ENCODE measurements at places on chromosomes 3 and 15.

DNA sequence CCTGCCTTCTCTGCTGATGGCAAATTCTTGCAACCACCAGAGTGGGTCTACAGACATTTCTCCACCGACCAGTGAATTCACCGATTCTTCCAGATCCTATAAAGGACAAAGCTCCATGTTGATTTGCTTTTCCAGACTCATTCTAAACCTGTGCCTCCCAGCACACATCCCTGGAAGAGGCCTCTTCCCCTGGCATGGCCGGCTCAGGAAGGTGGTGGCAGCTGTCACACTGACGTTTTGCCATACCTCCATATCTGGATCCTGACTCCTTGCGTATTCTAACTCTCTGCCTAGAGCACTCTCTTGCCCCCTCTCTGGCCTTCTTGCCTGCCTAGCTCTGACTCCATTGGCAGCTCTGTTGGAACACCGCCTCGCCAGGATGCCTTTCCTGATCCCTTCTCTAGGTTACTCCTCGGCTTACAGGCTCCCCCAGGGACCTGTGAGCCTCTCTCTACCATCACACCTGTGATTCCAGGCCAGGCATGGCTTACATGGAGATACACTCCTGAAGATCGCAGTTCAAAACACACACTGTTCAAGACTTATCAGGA, 31.0 kb downstream of the SLCO2A1 start:
- no peak for DNase-seq

GRCh38 chr15:99187936-99188335, 61.4 kb downstream of the TTC23 start:
- no peak for DNase-seq

DNA sequence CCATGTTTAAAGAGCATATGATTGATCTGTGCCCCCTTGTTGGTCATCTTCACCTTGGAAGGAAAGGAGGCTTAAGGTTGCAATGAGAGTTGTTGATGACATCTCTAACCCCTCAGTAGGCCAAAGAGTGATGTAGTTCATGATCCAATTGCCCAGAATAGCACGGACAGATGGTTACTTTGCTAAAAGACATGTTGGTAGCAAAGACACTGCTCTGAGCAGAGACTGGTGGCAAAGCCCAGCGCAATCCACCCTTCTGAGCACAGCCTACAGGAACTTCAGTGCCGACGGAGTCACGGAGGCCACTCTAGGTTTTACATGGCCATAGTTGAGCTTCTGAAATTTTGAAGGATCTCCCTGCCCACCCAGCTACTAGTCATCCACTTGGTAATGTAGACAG, 21.8 kb downstream of the FBXO45 start:
- DNase-seq = no peak

DNA sequence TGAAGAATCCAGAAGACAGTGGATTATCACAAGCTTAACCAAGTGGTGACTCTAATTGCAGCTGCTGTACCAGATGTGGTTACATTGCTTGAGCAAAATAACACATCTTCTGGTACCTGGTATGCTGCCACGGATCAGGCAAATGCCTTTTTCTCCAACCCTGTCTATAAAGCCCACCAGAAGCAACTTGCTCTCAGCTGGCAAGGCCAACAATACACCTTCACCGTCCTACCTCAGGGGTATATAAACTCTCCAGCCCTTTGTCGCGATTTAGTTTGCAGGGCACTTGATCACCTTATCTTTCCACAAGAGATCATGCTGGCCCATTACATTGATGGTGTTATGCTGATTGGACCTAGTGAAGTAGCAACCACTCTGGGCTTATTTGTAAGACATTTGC, 52.6 kb downstream of the PAQR5 start:
- DNase-seq = no peak

- DNase-seq = no peak
Measured at GRCh38 chr3:23519314-23520208, 286.2 kb upstream of the UBE2E1 start.

GRCh38 chr3:107458871-107459270, 63.9 kb upstream of the BBX start:
- no peak for DNase-seq

DNA sequence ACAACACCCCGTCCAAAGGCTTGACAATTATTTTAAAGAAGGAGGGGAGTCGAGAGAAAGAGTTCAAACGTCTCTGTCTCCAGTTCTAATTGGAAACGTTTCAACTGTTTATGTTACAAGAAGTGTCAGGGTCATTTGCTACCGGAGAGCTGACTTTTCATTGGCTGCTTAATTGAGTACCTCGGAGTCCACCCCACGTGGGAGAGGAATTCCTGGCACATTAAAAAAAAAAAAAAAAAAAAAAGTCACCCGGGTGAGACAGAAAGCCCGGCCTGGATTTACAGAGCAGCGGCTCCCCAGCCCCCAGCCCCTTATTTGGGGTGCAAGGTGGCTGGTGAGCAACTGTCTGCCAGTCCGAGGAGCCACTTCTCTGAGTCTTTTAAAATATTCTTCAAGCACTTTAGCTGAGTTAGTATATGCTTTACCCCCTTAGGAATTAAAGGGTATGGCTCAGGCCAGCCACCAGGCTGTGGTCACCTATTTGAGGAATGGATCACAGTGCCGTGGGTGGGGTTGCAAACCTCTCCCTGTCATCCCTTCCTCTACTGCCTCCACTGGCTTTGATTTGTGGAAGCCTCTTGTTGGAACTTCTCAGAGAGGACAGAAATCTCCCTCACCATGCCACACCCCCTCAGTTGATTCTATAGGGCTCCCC, 3.9 kb upstream of the TLE3 start:
- no peak for DNase-seq

DNA sequence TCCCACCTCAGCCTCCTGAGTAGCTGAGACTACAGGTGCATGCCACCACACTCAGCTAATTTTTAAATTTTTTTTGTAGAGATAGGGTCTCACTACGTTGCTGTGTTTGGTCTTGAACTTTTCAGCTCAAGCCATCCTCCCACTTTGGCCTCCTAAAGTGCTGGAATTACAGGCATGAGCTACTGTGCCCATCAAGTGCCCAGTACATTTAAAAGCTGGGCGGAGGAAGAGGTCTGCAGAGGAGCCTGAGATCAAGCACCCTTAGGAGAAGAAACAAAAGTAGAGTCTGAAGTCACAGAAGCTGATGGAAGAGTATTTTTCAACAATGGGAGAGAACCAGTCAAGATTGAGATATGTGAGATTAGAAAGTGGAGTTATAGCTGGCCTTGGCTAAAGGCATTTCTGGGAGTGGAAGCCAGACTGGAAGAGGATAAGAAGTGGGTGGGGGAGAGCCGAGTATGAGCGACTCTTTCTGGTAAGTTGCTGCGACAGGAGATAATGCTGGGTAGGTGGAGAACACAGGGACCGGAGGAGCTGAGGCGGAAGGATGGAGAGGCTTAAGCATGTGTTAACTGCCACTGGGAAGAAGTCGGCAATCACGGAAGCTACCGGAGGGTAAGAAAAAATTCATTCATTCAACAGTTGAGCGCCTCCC, 782 bp upstream of the IREB2 start:
- DNase-seq = no peak

GRCh38 chr15:74202452-74203401, at the start of gene STRA6:
STRA6 (minus strand) TSS chr15:74202787; CDS start chr15:74202267, 520 bp downstream.
- DNase-seq = no peak

DNA sequence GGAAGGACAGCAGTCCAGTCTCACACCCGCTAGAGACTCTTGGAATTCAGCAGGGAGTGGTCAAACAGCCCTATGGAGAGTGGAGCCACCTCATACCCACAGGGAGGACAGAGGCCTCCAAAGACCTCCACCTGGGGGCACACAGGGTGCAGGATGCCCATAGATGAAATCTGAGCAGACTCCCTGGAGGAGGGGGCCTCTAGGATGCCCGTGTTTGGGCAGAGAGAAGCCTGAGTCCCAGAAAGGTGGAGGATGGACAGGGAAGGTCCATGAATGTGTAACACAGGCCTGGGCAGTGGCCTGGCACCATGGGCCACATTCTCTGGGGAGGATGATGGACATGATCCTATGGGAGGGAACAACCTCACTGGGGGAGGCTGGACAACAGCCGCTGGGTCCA, 21.7 kb downstream of the DUSP7 start:
- no peak for DNase-seq

Measured in cortex of kidney (tissue), 1 donor.